ENCODE measurements at places on chromosomes 1 and 21.

GRCh38 chr1:36784147-36784859, 250.0 kb downstream of the GRIK3 start:
- no peak for DNase-seq

DNA sequence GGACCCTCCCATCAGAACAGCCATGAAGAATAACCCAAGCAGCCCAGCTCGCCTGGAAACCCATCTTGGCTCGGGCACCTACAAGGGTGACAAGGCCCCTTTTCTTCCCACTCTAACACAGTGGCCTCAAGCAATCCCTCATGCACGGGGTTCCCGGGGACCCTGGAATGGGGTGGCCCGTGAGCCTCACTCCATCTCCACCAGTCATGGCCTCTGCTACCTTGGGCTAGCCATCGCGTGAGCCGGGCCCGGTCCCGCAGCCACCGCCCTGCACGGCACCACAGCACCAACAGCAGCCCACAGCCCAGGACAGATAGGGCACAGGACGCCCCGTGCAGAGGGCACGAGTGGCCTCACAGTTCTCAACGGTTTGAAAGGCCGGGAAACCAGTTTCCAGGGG, 19.0 kb downstream of the WDR4 start:
- no peak for DNase-seq

GRCh38 chr1:38153778-38154470, 107.3 kb upstream of the POU3F1 start:
- DNase-seq, result no peak

DNA sequence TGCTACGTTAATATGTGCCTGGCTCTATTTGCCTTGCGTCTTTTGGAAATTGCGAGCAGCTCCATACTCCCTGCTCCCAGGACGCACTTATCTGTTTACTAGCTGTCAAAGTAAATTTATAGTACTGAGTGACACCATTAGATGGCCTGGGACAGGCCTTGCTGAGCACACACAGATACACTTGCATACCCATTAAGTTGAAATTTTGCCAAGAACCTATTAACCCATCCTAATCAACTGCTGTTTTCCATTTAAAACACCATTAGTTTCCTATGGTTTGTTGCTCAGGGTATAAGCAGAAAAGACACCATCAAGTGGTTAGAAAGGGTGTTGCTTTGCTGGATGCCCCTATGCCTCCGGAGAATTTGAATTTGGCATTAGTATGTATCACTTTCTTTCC, 187.3 kb downstream of the SLC44A5 start:
- no peak for DNase-seq

DNA sequence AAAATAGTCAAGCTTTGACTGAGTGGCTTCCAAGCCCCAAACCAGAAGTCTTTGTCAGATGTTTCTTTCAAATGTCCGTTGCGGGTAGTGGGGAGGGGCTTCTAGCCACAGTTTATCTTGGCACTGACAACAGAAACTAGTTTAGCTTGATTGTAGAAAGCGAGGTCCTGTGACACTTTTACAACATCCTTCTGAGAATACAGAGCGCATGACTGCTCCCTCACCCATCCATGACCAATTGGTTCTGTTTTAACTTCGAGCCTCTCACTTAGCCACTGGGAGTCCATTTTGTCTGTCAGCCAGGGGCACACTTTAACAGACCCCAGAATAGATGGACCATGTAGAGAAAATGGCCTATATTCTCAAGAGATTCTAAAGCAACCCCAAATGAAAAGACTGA, 199.2 kb upstream of the ST6GALNAC5 start:
- no peak for DNase-seq

- DNase-seq, result no peak
Measured at GRCh38 chr1:24254783-24255182, 64.4 kb upstream of the GRHL3 start.

GRCh38 chr1:17948594-17948993, 159.0 kb upstream of the IGSF21 start:
- no peak for DNase-seq

- no peak for DNase-seq
Measured at GRCh38 chr1:10935246-10935645, 77.2 kb upstream of the TARDBP start.

DNA sequence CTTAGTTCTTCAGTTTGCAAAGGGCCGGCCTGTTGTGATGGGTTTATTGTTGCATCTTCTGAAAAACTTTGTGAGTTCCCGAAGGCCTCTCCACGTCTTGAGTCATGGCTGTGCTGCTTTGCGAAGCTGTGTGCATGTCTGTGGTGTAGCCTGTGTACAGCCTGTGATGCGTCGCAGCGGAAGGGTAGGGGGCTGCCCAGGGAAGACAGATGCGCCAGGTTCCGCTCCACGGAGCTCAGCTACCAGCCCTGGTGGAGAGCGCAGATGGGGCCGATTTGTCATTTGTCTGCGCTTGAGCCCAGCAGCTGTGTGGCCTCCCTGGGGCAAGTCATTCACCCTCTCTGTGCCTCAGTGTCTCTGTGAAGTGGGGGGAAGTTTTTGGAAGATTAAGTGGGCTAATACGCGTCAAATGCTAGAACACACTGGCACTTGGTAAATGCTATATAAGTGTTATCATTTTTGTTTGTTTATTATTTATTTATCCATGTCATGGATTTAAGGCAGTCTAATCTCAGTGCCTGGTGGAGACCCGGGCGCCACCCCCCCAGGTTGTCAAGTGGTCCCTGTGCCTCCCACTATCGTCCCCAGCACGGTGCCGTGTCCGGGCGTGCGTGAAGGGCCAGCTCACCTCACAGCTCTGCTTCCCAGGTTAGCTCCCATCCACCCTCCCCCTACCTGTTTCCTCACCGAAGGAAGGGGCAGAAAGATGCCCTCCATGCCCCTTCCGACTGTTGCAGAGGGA, 8.4 kb downstream of the PDE9A start:
- DNase-seq, result no peak

- DNase-seq, result no peak
Measured at GRCh38 chr1:223545343-223545742, 120.2 kb downstream of the CAPN8 start.

- DNase-seq, result no peak
Measured at GRCh38 chr1:23581219-23581618, 21.9 kb upstream of the ID3 start.

DNA sequence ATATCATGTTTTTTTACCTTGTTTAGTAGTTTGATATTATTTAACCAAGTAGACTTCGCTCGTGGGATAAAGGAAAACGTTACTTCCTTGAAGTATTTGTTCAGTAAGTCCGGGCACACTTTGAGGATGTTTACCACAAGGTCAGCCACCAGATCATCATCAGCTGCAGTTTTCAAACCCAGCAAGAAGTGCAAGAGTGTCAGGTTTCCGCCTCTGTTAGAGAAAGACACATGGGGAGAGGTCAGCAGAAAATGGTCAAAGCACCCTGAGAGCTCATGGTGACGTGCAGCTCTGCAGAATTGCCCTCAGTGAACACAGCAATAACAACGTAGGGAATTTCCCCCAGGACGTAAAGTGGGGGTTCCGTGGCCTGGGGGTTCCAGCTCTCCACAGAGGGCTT, 24.4 kb downstream of the URB1 start:
- DNase-seq, result no peak

GRCh38 chr1:168330285-168330684, 49.6 kb downstream of the TBX19 start:
- DNase-seq, result no peak

DNA sequence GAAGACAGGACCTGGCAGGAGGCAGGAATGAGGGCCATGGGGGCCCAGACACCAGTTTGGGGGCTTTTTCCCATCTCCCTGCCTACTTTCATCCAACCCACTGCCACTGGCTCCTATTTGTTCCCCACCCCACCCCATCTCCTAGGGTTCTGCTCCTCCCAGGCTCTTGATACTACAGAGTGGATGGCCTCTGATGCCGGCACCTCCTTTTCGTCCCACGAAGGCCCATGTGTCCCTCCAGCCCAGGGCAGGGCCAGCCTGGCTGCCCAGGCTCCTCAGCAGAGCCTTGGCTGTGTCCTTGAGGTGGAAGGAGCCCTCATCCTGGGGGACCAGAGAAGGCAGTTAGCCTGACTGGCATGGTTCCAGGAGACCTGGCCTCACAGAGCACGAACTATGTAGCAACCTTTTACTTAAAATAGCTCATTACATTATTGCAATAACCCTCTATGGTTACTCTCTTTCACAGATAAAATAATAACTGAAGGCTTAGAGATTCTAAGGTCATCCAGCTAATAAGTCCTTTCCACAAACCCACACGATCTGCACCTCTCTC, 3.5 kb downstream of the POMGNT1 start:
- no peak for DNase-seq

- DNase-seq, result no peak
Measured at GRCh38 chr1:50417946-50418599, 5.2 kb downstream of the DMRTA2 start.

GRCh38 chr1:152901631-152902030, 6.7 kb upstream of the IVL start:
- no peak for DNase-seq

DNA sequence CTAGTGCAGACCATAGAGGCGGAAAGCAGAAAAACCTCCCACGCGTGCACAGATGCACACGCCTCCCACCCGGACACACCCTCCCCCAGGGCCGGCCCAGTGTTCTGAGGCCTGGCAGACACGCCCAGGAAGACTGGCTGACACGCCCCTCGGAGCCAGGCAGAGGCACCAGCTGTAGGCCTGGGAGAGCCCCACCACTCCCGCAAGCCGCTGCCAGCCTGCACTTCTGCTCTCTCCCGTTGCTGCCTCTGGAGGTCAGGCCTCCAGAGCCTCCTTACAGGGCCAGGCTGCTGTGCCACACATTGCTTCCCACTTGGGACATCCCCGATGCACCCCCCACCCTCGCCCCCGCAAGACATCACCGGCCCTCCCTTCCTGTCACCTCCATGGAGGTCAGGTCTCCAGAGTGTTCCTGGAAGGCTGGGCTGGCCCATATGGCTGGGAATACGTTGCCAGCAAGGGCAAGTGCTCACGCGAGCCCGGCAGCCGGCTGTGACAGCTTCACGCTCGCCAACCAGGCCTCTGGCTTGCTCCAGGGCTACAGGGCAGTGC, 40.4 kb downstream of the CASZ1 start:
- peak; percentile 42 for DNase-seq

GRCh38 chr1:214573386-214574318, 22.2 kb upstream of the PTPN14 start:
- no peak for DNase-seq

GRCh38 chr1:59434336-59434735, 137.4 kb downstream of the FGGY start:
- no peak for DNase-seq

DNA sequence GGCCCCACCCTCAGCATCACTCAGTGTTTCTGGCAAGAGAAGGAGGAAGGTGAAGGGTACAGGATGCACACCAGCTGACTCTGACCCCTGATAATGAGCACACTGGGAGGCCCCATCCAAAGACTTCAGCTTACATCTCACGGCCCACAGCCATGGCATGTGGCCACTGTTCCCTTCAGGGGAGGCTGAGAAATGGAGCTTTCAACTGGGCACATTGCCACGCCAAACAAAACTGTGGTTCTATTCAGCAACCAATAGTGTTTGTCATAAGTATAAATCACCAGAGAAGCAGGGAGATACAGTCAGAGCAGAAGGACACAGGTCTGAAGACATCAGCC, 12.7 kb upstream of the TRAF3IP3 start:
- no peak for DNase-seq

- no peak for DNase-seq
Measured at GRCh38 chr21:18722193-18722592, 318.6 kb upstream of the TMPRSS15 start.

DNA sequence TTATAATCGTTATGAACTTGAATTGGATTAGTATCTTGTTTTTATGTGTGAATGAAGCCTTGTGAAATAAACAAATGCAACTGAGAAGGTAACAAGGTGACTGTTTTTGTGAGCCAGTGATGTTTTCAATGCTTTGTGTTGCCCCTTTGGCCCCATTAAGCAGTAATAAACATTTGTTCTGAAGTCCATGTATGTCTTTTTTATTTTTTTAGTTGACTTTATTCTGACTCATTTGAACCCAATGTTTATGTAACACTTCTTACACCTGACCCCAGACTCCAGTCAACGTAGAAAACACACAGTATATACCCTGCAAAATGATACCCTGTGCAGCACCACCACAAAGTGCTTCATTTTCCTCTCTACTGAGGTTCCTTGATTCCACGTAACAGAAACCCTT, 4.6 kb upstream of the CACYBP start:
- DNase-seq, result no peak

- DNase-seq, result no peak
Measured at GRCh38 chr1:20210736-20211460, 24.6 kb upstream of the PLA2G2C start.

DNA sequence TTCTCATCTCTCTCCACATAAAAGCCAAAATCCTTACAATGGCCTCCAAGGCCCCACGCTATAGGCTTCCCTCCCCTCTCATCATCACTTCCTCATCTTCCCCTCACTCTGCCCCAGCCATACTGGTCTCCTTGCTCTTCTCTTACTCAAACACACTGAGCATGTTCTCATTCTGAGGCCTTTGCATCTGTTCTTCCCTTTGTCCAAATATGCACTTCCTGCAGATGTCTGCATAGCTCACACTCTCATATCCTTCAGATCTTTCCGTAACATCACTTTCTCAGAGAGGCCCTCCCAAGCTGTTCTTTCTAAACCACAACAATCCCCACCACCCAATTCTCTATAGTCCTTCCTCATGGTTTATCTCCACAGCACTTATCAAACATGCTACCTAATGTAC, 284.1 kb downstream of the HHIPL2 start:
- no peak for DNase-seq

- DNase-seq, result no peak
Measured at GRCh38 chr1:101977266-101977665, 19.5 kb downstream of the OLFM3 start.

DNA sequence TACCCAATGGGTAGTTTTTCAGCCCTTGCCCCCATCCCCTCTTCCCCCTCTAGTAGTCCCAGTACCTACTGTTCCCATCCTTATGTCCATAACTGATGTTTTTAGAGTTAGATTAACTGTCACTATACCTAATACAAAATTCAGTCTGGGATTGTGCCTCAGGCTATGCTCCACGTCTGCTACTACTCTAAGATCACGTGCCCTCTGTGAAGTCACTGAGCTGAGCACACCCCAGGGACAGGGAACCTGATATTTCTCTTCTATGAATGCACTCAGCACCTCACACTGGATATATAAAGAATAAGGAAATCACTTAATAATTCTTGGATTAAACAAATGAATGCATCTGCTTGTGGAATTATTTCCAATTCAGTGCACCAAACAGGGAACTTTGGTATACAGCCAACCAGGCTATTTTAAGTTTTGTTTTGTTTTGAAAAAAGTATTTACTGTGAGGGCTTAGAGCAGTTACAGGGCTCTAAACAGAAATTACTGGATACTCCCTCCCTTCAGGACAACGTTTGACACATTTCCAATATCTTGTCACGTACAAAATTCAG, 307.9 kb downstream of the SMYD3 start:
- no peak for DNase-seq

DNA sequence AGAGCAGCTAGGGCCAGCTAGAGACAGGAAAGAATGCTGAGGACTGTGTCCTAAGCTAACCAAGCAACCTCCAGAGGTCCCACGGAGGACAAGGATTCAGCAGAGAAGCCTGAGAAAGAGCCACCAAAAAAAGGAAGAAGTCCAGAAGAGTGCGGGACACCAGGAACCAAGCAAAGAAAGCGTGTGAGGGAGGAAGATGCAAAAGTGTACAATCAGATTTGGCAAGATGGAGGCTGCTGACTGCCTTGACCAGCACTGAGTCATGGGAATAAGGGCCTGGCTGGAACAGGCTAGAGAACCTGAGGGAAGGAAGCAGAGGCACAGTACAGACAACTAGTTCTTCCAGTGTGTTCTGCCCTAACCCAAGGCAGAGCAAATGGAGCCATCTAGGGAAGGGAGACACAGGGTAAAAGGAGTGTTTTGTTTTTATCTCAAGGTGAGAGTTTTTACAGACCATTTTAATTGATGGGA, 18.5 kb downstream of the TP53BP2 start:
- no peak for DNase-seq
